ENCODE measurements at places on chromosomes 3 and 15. TPM values are rescaled to one million over a fixed set of nuclear protein-coding genes. Genes with fewer than 3 reads are reported as not detected.

Gene UBAP1L
- total RNA-seq, result 2.1 TPM

Gene KBTBD13
- not detected for total RNA-seq

Gene CHAC1
- total RNA-seq, result 22.3 TPM

Gene CCDC191
- 3.5 TPM for total RNA-seq

All from activated CD4-positive, alpha-beta memory T cell treated with anti-CD3 and anti-CD28 coated beads for 36 hours (primary cell).